ENCODE measurements at places on chromosomes 13 and 19.
A peak's percentile ranks its signal among the peaks of the same experiment; 100 is the strongest.

DNA sequence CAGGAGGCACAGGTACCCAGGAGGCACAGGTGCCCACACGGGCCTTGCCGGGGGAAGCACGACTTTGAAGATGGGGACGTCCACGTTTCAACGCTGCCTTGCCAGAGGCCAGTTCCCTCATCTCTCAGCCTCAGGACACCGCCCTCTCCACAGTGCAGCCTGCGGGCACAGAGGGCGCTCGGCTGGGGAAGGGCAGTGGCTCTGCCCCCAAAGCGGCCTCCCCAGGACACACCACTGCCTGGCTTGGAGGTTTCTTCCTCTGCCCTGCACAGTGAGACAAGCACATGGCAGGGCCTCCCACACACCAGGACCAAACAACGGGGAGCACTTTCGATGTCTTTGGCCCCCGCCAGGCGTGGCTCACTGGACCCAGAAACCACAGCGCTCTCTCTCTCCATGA, 73.0 kb downstream of the RASA3 start:
- no peak for DNase-seq

DNA sequence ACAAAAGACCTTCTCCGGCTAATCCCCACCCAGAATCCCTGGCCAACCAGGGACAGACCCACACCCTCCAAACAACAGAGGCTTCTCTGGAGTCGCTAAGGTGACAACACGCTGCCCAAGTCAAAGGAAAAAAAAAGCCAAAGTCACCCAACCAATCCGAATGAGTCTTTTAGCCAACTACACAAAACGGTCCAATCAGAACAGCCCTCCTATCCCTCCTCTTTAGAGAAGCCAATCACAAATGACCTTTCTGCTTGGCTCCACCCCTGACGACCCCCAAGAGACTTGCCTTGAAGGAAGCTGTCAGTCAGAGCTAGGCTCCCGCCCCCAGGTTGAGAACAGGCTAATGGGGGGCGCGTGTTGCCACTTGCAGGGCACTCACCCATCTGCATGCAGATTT, 6.6 kb upstream of the FBXW9 start:
- DNase-seq = peak; percentile 84

- no peak for DNase-seq
Observed at GRCh38 chr13:105291987-105292386, 1243.5 kb downstream of the EFNB2 start.

- peak; percentile 91 for DNase-seq
Observed at GRCh38 chr19:2337329-2337707, 8.8 kb downstream of the SPPL2B start.

GRCh38 chr13:30576528-30576927, 41.2 kb upstream of the USPL1 start:
- DNase-seq = peak; percentile 34

DNA sequence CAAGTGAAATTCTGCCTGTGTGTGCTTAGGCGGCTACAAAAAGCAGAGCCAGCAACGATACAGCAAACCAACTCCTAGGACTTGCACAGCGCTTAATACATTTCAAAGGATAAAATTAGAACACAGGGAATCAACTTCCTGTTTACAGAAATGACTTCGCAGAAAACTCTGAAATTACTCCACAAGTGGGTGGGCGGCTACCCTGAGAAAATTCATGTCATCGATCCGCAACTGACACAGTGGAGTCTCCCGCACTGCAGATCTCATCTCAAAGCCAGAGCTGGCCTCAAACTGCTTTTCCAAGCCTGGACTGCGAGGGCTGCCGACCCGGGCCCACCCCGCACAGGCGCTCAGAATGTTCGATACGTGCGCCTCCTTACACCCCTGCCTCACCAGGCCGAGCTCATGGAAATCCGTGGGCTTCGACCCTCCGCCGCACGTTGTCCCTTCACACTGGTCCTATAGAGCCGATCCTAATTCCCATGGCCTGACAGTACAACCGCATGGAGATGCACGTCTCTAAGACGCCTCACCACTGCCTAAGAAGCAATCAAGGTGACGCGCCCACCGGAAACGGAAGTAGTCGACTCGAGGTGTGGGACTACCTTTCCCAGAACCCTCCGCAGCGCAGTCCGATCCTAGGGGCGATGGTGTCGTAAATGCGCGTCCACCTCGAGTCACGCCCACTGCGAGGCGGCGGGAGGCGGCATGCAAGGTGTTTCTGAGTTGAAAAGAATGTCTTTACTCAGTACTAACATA, at the start of gene ZNF229:
Gene ZNF229 (minus strand): TSS at position 557 of the 759 bp plus-strand sequence. CDS start 5,625 bp downstream, outside the sequence.
- DNase-seq = peak; percentile 96

DNA sequence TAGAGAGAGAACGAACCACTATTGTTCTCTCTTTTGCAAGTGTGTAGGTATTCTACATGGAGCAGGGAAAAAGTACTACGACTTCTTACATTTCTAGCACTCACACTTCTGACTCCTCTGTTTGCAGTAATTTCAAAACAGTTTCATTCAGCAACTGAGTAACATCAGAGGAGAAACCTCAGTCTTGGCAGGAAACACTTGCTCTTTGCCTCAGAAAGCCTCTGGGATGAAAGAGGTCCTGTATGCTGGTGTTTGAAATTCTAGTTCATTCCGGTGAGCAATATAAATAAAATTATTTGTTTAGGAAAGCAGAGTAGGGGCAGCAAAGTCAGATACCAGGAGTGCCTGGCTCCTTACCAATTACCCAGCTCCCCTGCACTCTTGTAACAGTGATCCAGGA, 595.5 kb downstream of the TBC1D4 start:
- DNase-seq = no peak

DNA sequence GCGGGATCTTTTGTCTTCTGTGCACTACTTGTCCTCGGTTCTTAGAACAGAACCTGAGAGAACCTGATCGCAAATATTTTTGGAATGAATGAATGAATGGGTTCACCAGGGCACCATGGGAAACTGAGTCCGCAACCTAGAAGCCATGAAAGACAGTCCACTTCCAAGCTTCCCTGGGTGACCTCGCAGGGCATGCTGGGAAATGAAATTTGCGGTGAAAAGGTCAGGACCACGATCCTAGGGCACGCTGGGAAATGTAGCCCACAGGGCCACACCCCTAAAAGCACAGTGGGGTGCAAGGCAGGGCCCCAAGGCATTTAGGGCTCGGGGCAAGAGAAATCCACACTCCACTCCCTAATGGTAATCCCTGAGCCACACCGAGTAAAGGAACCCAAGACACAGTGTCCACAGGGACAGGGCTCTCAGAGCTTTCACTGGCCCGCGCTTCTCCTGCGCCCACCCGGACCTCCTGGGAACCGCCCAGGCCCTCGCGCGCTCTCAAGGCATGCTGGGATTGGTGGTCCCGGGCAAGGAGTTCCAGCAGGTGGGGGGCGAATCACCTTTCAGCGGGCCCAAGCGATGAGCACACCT, 1.1 kb upstream of the PPP1R12C start:
- no peak for DNase-seq

GRCh38 chr19:39410017-39410830, 2.2 kb upstream of the PLEKHG2 start:
- DNase-seq = peak; percentile 79

GRCh38 chr13:45101327-45102018, 18.8 kb upstream of the GTF2F2 start:
- no peak for DNase-seq

All from islet precursor cell (in vitro differentiated cells).